HEK293T (cell line): ENCODE measurements at places on chromosomes 1 and 21.

DNA sequence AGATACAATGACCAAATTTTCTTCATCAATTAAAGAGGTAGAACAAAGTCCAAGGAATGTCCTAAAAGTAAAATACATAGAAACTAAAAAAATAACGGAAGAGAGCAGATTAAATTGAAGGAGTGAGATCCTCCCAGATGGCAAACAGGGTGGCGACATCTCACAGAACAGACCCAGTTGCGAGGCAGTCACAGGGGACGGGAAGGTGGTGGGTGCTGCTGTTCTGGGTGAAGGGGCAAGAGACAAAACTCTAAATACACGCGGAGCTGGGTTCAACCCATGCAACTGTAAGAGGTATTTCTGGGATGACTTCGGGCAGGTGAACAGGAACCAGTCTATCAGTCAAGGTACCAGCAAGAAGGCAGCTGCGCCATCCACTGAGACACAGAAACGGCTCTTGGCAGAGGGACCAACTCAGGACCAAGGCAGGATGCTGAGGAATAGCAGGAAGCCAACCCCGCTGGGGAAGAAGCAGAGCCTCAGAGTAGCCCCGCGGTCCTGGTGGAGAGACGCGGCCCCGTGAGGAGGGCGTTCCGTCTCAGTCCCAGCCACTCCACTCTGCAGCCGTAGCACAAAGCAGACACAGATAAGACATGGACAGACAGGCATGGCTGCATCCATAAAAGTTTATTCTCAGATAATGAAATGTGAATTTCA is 32.2 kb downstream of the WDR4 start:
- no peak for DNase-seq

- no peak for DNase-seq
Measured at GRCh38 chr1:180566026-180566425, 7.3 kb downstream of the OVAAL start.

- DNase-seq, result no peak
Measured at GRCh38 chr1:148308832-148309458, 156.9 kb upstream of the NBPF11 start.

- DNase-seq, result no peak
Measured at GRCh38 chr21:15121097-15121654, 56.4 kb upstream of the NRIP1 start.

DNA sequence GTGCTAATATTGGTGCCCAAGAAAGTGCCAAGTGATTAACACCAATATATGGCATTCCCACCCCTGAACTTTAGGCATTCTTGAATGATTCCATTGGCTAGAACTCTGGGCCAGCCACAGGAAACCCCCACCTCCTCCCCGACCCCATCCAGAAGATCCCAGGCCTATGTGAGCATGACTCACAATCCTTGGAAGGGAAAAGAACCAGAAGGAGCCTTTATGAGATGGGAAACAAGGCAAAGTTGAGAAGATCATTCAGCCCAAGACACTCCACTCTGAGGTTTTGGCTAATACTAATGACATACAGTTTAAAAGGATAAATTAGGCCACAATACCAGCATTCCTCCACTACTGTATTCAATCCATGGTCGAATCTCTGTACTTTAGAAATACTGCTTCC is 21.8 kb downstream of the ELK4 start:
- no peak for DNase-seq

GRCh38 chr1:165647970-165648369 is 16.9 kb downstream of the MGST3 start:
- no peak for DNase-seq

DNA sequence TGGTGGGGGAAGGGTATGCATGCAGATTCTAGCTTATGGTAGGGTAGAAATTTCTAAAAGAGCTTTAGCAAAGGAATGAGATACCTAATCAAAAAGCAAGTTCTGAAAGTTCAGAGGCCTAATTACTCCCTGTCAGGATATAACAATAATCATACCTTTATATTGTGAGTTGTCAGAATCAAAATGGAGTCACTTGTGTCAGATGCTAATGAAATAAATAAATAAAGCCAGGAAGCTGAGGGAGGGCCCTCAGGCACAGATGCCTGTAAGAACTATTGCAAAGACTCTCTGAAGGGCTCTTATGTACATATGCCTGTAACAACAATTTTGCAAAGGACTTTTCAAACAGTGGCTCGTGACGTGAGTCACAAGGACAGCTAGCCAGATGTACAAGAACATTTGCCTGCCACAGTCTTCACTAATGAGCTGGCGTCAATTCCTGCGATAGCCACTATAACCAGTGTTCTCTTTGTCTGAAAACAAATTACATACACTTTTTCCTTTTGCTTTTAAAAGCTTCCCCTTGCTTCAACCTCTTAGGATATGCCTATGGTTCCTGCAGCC is 27.4 kb upstream of the DNASE2B start:
- DNase-seq, result no peak
